ENCODE measurements at places on chromosomes 4 and X.

DNA sequence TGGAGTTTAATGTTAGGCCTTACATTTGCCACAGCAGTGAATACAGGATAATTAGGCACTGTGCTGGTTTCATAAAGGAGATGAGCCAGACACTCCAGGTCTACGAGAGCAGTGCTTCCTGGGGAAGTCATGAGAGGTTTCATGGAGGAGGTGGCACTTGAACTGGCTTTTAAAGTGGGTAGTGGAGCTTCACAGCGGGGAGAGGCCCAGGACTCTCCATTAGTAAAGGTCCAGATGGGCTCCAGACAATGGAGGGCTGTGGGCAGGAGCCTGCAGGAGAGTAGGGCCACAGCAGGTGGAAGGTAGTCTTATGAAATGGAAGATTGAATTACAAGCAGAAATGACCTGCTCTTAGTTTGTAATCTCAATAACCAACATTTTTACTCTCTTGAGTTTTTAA is 29.0 kb downstream of the CLDN22 start:
- no peak for DNase-seq

DNA sequence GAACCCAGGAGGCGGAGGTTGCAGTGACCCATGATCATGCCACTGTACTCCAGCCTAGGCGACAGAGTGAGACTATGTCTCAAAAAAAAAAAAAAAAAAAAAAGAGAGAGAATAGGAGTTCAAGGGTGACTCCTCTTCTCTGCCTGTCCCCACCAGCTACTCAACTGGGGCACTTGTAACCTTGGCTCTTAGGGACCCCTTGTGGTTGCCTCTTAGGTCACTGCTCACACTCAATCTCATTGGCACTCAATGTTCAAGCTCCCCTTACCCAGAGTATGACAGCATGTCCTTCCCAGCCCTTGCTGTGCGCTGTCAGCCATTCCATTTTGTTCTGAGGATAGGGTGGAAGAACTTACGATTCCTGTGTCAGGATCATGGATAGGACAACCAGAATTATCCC is 82.4 kb upstream of the BEND4 start:
- no peak for DNase-seq

- no peak for DNase-seq
Measured at GRCh38 chrX:154313147-154313546, 17.6 kb downstream of the TKTL1 start.

DNA sequence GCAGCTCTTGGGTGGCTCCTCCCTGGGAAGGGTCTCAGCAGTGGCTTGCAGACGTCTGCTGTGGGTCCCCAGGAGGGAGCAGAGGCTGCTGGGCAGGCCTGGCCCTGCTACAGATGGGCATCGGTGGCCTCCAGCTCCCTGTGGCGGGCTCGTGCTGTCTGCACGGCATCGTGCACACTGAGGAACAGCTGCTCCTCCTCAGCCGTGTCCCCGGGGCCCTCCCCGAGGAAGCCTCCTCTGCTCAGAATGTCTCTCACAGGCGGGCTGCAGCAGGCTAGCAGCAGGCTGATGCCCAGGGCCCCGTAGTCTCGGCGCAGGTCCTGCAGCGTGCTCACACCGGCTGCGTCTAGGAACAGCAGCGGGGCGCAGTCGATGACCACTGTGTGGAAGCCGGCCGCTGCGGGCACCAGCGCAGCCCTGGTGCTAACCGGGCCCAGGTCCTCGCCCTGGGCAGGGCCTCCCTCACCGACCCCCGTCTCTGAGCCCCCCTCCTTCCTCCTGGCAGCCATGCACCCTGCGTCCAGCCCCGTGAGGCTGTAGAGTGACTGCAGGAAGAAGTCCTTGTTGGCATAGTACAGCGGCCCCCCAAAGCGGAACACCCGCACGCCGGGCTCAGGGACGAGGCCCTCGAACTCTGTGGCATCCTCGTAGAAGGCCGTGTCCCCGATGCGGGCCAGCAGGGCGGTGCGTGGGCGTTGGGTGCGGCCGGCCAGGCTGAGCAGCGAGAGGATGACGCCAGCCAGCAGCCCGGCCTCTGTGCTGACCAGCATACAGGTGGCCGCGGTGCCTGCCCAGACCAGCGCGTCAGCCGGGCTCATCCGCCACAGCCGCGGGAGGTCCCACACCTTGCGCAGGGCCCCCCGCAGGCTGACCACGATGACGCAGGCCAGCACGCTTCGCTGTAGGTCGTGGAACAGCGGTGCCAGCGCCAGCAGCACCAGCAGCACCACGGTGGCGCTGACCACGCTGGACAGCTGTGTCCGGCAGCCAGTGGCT is 2.2 kb downstream of the IDUA start:
- DNase-seq: no peak

DNA sequence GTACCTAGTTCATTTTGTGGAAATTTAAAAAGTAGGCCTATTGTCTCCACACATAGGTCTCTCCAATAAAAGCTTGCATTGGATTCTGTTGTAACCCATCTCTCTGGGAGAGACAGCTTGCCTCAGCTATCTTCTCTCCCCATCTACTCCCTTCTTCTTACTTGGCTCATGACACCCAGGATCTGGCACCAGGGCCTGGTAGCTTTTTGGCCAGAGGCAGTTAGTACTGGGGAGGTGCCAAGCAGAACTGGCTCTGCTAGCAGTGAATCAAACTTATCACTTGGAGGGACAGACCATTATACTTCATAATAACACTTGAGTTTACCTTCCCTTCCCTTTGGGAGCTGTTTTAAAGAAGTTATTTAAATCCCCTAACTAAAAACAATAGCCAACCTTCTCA is 31.8 kb downstream of the PLAC1 start:
- DNase-seq: no peak

GRCh38 chr4:80922941-80923340 is 107.6 kb upstream of the BMP3 start:
- DNase-seq: no peak

- no peak for DNase-seq
Measured at GRCh38 chr4:140952717-140953116, 180.6 kb downstream of the RNF150 start.

GRCh38 chr4:157459785-157460184 is 239.3 kb downstream of the GRIA2 start:
- no peak for DNase-seq

- no peak for DNase-seq
Measured at GRCh38 chr4:40192114-40193015, 4.5 kb upstream of the RHOH start.

- DNase-seq: no peak
Measured at GRCh38 chr4:39706334-39706733, 8.4 kb downstream of the UBE2K start.

DNA sequence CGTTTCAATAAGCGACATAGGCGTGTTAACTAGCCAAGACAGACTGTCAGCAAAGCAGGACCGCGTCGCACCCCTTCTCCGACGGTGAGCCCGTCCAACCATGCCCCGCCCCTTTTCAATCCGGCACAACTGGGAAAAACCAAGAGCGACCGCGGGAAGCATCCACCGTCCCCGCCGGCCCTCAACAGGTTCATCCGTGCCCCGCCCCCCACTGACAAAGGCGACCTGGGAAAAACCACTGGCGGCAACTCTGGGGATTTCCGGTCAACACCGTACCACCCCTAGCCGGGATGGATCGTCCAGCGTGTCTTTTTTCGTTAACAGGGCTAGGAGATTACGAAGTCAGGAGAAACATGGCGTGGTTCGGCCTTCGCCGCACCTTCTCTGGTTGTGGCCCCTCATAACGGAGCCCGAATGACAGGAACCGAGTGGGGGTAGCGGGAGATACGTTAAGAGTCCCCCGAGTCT is 377 bp downstream of the TIMM17B start:
- DNase-seq: peak; percentile 78

DNA sequence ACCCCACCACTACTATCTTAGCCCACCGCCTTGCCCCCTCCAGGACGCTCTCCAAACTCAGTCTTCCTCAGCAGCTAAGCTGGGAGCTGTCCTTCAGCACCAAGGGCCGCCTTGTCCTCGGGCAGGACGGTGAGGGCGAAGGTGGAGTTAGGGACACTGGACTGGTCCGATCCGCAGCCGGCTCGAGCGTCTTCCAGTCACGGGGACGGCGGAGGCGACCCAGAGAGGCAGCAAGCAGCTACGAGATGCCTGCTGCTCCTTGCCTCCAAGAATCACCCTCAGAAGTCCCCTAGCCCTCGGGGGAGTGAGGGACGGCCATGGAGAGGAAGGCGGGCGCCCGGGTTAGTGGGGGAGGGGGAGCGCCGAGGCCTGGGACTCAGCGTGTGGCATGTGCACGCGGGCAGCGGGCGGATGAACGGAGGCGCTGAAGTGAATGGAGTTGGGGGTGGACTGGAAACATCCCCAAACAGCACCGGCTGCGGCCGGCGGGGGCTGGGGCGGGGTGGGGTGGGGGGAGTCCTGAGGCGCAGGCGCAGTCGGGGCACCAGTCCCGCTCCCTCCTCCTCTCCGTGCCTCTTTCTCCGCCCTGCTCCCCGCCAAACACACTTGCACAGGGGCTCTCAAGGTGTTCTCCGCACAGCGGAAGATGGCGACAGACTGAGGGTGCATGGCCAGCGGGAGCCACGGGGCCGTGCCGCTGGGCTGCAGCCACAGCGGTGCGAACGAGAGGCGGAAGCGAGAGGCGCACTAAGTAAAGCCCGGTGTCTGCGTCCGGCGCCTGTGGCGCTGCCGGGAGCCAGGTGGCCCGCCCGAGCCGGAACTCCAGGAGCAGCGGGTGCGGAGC is at the start of gene NALF2:
TSS of gene NALF2 (plus strand) at position 545 of the 844 bp plus-strand sequence. CDS start 957 bp downstream, outside the sequence.
- DNase-seq: peak; percentile 24

- DNase-seq: no peak
Measured at GRCh38 chr4:1462768-1463075, 56.5 kb upstream of the NKX1-1 start.

DNA sequence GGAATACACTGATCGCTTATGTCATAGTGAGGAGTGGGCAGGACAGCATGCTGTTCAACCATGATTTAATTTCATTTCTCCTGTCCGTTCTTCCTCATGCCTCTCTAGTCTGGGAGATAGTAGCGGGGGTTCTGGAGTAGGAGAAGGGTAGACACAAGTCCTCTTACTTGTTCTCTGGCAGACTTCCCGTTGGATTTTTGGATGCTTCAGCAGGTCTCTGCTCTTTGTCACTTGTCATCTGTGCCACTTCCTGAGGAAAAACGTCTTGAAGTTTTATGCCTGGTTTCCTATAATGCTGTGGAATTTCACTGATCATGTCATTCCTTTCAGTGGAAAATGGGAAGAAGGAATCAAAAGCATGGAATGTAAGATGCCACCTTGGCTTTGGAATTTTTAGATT is 154.7 kb downstream of the GATB start:
- DNase-seq: no peak

GRCh38 chr4:52640808-52641565 is 18.1 kb downstream of the USP46 start:
- DNase-seq: no peak

- DNase-seq: no peak
Measured at GRCh38 chrX:108134724-108135123, 43.1 kb downstream of the ATG4A start.

DNA sequence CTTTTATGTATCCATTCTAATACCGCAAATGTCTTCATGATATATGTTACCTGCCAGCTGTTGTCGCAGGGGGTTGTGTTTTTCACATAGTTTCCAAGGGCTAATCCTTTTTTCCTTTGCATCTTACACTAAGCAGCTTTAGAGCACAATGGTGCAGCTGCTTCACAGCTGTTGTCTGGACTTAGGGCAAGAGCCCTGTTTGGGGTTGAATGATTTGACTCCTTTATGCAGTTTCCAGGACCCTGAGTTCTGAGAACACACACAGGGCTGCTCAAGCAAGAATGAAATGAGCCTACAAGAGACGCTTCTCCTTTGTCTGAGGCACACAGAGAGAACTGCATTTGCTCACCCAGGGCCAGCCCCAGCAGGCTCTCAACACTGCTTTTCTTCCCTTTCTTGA is 20.2 kb downstream of the CCNG2 start:
- no peak for DNase-seq

- DNase-seq: no peak
Measured at GRCh38 chr4:41177016-41177415, 37.3 kb downstream of the APBB2 start.

DNA sequence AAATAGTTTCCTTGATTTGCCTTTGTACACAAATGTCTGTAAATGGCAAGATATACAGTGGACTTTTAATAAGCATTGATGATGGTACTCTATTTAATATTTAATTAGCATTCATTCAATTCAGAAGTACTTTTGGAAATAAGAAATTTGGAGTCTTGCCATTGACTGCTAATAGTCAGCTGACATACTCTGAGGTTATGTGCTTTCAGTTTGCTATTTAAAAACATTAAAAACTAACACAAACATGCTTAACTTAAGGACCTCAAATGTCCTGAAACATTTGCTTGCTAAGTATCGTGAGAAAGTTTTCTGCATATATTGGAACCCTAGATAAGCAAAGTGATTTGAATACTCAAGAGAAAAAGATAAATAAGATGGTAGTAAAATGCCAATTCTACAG is 64.6 kb downstream of the REELD1 start:
- DNase-seq: no peak

- no peak for DNase-seq
Measured at GRCh38 chr4:81256059-81256970, 41.3 kb upstream of the PRKG2 start.

- no peak for DNase-seq
Measured at GRCh38 chr4:132504438-132504837, 644.7 kb upstream of the PCDH10 start.

DNA sequence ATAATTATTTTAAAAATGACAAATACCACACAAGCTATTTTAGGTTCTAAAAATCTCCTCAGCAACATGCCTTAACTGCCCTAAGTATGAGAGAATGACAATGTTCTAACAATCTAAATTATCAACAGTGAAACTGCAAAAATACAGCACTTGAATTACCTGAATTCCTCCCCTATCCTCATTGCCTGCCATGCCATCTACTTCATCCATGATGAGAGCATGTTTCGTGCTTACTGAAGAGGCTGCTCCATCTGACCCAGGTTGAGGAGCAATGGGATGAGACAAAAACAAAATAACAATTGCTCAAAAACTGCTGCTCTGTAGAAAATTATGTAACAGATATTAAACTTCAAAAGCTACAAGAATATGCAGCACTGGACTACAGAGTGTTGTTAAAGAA is 63.3 kb downstream of the RFC1 start:
- DNase-seq: no peak

- no peak for DNase-seq
Measured at GRCh38 chr4:159071178-159071968, 31.5 kb upstream of the RAPGEF2 start.

GRCh38 chr4:48651914-48652313 is 128.2 kb downstream of the FRYL start:
- no peak for DNase-seq

GRCh38 chrX:78074088-78074487 is 30.0 kb upstream of the PGK1 start:
- no peak for DNase-seq

DNA sequence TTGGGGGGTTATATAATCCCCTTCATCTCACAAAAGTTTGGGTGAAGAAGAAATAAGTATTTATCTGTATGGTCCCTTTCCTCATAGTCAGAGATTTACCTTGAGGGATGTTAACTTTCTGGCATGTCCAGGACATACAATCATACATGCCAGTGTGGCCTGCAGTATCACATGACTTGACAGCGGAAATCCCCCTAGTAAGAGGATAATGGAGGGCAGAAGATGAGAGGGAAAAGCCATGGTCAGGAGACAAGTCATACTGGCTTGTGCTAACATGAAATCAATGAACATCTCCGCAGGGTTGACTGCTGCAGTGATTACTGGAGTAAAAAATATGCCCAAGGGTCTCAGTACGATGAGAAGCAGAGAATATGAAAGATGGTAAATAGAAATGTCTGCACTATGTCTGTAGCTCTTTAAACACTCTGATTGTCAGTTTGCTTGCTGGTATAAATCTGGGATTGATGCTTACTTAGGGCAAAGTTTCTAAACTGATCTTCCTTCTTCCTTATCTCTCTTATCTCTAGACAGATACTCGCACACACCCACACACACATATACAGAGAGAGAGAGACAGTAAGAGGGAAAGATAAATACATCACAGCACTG is 1385.6 kb upstream of the ADGRL3 start:
- DNase-seq: no peak

All from K562 (cell line).